ENCODE measurements at places on chromosomes 3 and 15. TPM values are rescaled to one million over a fixed set of nuclear protein-coding genes. Genes with fewer than 3 reads are reported as not detected.

GRCh38 chr3:129978123-129978522, 3.6 kb downstream of the TRH start:
- no peak for DNase-seq

- DNase-seq: peak; percentile 23
These were observed 20.8 kb upstream of the VPS8 start for GRCh38 chr3:184791171-184791570.

The GOLGA8S gene
- 0.05 TPM for polyA plus RNA-seq

The MTMR10 gene
- polyA plus RNA-seq: 12.6 TPM

DNA sequence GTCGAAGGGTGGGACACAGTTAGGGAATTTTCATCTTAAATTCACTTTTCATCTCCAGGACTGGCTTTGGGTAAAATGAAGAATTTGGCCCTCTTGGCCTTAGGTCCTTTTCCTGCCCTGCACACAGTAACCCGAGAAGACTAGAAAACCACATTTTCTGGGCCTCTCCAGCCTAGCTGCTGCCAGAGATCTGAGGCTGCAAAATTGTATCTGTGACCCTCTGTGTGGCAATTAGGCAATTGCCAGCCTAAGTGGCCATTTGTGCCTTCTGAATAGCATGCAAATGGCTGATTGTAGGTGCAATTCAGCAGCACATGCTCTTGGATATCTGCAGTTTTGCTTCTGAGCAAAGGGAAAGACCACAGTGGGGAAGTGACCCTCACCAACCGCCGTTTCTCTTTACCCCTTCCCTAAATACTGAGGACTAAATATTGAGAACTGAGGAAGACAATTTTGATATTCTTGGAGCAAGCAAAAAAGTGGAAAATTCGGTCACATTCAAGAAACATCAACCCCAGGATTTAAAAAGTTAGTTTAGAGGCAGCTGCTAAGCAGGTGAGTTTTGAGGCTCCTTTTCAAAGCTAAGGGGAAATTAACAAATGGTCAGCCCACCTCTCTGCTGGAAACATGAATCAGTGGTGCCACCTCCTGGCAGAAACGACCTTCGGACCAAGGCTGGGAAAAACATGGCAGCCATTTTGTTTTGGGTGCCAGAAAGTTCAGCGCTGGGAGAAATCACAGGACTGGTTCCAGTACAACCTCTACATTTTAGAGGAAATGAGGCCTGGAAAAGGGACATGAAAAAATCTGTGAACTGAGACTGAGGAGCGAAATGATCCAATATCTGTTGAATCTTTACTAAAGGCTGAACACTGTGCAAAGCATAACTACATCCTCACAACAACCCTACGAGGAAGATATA, 56.6 kb upstream of the PRTG start:
- DNase-seq: peak; percentile 69

The TIGIT gene
- 1.1 TPM for polyA plus RNA-seq

DNA sequence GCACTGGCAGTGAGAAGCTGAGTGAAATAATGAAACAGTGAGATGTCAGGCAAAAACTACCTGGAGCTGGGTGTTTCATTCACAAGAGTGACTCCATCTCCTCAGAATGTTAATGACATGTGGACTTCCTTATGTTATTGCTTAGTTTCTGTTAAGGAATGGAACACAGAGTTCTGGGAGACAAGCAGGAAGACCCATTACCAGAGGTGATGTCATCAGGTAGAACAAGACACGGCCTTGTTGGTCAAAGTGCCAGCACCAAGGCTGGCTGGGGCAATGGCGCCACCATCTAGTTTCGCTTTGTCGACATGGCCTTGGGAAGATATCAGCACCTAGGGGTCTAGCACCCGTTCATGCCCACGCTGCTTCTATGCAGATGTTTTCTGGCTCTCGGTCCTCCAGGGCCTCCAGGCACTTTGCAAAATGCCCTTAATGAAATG, 252.2 kb downstream of the FAM43A start:
- DNase-seq: no peak

The PLAAT1 gene
- 0.18 TPM for polyA plus RNA-seq

- no peak for DNase-seq
These were observed 257.4 kb downstream of the PLOD2 start for GRCh38 chr3:145903472-145904013.

DNA sequence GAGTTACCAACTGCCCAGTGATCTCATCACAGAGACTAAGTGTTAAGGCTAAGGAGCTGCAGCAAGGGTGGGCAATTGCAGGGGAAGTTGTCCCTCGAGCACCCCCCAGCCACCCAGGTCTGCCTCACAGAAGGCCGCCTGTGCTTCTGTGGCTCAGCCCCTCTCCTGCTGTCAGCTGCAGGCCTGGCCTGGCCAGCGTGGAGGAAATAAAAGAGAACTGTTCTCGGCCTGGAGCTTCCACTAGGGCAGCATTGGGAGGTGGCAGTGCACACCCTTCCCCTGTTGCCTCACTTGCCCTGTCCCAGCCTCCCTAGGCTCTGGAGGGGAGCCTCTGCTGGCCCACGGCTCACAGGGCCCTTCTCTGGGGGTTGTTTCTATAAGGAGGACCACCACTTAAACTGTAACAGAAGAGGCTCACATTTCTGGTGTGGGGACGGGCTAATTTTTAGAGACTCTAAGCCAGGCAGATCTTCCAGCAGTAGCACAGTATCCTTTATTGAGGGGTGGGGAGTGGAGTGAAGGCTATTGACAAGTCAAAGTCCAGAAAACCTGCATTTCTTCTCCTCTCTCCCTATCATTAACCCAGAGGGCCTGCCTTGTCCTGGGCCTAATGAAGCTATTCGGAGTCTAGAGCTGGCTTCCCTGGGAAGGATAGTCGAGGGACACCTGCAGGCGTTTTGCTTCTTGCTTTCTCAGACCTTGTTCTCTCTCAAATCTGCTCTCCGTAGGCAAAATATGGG, 75.6 kb upstream of the ADPGK start:
- no peak for DNase-seq

DNA sequence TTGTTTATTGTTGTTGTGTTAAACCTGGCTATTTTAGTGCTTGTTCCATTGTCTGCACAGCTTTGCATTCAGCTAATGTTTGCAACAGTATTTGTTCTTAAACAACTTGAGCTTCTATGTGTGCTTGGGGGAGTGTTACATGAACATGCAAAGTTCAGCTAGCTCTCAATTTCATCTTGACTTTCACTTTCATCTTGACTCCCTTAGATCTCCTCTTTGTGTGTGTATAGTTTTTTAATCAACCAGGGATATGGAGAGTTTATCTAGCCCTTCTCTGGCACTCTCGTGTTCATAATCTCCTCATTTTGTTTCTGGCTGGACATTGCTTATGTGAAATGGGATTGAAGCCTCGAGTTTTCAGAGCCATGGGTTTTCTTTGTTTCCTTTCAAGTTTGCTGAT, 212.4 kb upstream of the ZBTB20 start:
- peak; percentile 76 for DNase-seq

- no peak for DNase-seq
These were observed 30.3 kb upstream of the FSTL1 start for GRCh38 chr3:120481081-120481480.

DNA sequence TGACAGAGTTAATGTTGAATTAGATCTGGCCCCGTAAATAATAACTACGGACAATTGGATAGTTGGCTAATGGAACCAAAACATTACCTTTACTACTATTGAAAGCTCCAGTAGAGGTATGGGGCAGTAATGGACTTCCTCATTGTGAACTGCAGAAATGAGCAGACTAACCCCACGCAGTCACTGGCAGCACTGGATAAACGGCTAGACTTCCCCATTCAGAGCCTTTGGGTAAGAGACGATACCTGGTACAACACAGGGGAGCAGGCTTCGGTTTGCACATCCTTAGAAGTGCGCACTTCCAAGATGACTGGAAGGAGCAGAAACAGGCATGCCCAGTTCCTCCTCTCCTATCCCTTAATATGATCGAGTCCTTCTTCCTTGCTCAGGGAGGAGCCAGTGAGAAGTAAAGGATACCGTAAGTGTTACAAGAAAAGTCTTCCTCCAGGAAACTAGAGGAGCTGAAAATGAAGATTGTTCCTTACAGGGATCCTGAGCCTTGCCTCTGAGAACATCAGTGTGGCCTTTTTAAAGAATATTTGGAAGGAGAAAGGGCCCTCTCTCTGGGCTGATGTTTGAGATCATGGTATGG, 100.5 kb upstream of the NECTIN3 start:
- no peak for DNase-seq

GRCh38 chr3:43036621-43037423, 57.7 kb downstream of the GASK1A start:
- DNase-seq: no peak

GRCh38 chr15:70473581-70474370, 289.6 kb downstream of the UACA start:
- DNase-seq: peak; percentile 83

DNA sequence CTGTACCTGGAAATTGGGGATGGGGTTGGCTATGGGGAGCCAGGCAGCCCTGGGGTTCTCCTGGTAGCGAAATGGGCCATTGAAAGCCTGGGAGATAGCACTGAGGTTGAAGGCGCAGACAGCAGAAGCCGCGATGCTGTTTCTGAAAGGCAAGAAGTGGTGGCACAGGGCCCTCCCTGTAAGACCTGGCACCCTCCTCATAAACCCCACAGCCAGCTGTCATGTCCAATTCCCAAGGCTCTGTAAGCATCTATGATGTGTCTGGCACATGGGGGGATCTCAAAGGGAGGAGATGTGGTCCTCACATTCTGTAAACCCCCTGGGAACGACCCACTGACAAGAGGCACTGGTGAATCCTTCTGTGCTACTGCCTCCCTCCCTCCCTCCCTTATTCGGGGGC, 104.0 kb downstream of the SEMA5B start:
- DNase-seq: no peak

The USP50 gene
- not detected for polyA plus RNA-seq

The SLC6A11 gene
- polyA plus RNA-seq: 0.02 TPM

DNA sequence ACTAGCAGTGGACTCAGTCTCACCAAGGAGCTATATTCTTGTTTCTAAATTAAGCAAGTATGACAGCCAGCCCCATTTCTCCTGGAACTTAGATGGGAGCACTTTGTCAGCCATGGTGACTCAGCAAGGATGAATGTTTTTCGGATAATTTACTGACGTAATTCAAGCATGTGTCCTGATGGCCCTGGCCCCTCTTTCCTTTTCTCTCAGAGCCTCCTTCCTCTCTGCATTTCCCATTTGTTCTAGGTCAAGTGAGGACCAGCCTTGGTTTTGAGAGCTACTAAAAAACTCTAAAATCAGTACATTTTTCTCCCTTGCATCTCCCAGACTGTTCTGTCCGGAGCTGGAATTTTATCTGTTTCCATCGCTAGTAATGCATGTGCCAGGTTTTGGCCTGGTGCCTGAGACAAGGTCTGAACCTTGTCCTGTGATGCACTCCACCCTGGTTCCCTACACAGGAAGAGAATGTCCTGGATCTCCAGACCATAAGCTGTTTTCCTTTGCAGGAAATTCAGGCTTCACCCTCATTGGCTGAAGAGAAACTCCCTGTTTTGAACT, 256.6 kb upstream of the ROPN1 start:
- DNase-seq: peak; percentile 22

The TAGLN3 gene
- polyA plus RNA-seq: 0.71 TPM

- no peak for DNase-seq
These were observed 12.7 kb downstream of the OXTR start for GRCh38 chr3:8756671-8757070.

The SOX14 gene
- polyA plus RNA-seq: not detected

DNA sequence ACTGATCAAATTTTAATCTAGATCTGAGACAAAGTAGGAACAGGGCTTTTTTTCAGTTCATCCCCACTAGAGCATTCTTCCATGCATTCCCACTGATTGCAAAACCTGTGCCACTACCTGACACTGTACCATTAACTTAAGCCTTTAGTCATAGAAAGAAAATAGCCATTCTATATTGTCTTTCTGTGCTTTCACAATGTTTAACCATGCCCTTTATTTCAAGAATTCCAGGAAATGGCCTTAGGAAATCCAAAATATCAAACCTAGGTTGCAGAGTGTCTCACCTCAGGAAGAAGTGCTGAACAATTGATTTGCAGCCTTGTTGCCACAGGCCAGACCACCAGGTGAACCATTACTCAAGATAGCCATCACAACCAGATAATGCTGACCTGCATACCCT, 56.2 kb upstream of the TGFBR2 start:
- DNase-seq: no peak

The MLH1 gene
- 23.9 TPM for polyA plus RNA-seq

The OR5K4 gene
- polyA plus RNA-seq: not detected

GRCh38 chr3:50830451-50830850, 155.7 kb downstream of the DOCK3 start:
- DNase-seq: no peak

The APOD gene
- polyA plus RNA-seq: 27.0 TPM

DNA sequence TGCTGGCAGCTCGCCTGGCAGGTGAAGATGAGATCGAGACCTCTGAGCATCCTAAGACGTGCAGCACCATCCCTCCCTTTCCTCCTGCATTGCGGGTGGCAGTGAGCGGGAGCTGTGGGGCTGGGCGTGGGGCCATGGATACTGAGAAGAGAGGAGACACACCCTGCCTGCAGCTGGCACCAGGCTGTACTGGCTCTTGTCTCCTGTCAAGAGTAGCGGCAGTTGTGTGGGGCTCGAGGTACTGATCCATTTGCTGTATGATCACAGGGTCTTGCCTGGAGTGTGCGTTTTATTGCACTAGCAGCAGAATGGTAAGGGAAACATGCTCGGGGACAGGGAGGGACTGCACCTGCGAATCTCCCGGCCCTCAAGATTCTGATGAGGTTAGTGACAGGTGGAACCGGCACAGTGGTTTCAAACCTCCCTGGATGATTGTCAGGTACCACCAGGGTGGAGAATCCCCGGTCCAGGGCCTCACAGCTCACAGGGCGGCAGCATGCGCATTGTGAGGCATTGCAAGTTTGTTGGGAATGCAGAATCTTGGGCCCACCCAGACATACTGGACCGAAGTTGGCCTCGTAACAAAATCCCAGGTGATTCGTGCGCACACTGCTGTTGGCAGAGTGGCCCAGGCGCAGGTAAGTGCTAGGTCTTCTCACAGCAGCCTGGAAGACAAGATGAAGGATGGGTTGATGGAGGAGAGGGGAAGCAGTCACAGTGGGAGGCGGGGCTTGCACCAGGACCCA, 14.1 kb downstream of the SYNM start:
- DNase-seq: no peak

DNA sequence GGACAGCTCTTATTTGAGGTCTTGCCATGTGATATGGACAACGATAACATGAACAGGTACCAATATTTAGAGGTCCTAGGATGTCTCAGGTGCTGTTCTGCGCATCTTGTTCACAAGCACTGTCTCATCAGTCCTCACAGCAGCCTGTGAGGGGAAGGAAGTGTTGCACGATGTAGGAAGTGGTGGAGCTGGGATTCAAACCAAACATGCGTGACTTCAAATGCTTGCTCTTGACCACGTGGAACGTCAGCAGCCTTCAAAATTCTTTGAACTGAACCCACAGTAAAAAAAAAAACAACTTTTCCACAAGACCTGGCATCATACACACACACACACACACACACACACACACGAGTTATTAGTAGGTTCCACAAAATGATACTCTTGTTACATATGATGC, 153.4 kb upstream of the SMAD3 start:
- no peak for DNase-seq
